ENCODE measurements at places on chromosomes 7 and 10.
A peak's percentile ranks its signal among the peaks of the same experiment; 100 is the strongest.

DNA sequence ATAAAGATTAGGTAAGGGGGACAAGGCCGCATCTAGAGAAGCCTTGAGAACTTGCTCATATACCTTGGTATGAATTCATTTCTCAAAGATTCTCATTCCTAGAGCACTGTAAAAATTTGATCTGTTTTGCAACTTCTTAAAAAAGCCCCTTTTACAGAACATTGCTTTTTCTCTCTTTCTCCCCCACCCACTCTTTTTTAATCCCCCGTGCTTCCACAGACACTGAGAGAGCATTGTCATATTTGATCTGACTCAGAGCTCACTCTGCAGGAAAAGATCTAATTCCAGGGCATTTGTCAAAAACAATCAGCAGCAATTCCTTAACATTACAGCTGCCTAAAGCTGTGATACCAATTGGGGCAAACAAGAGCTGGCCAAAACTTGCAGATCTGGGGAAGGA, 92.0 kb downstream of the ARHGAP22 start:
- no peak for DNase-seq

DNA sequence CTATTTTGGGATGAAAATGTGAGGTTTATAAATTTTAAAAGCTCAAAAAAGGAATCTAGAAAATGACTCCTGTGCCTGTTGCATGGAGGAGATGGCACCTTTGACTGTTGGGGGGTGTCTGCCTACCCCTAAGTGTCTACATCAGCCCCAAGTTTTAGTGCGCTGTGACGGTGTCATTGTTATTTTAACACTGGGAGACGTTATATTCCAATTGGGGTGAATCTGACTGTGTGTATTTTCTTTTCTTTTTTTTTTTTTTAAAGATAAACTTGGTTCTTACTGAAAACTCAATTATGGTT, 517 bp downstream of the SRGN start:
- no peak for DNase-seq

DNA sequence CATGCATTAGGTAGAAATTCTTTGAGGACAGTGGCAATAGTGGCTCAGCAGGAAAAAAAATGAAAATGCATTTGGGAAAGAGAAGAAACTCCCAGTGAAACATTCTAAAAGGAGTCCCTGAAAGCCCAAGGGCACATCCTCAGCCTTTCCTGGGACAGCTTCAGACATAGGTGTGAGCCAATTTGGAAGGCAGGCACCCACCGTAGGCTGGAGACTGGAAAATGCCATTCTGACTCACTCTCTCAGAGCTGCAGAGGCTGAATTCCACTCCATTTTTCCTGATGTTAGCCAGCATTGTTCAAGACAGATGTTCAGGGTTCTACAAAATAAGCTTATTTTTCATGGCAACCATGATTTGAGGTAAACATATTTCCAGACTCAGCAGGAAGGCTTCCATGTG, 379.0 kb upstream of the FZD8 start:
- DNase-seq = no peak

DNA sequence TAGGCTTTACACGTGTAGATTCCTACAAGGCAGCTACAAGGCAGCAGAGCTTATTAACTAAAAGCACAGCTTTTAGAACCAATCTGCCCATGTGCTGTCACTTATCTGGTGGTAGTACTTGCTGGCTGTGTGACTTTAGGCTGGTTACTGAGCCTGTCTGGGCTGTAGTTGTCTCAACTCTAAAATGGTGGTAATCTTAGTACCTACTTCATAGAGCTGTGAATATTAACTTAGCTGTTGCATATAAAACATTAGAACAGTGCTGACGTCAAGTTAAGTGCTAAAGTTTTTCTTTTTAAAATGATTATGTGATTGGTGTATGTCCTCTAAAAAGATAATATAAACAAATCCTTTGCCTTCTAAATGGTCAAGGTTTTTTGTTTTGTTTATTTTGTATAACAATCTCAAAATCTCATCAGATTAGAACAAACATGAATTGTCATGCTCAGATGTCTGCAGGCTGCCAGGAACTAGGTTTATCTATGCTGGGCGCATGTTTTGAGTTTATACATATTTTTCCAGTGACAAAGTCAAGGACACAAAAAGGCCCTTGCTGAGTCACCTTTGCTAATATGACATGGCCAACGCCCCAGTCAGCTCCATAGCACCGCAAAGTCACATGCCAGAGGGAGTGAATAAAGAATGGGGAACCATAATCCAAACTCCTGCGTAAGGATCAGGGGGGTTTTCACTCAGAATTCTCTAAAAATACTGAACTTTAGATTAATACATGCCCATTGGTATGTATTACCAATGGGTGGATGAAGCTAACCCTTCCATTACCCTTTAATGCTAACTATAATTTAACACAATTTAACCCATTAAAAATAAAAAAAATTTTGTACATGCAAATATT, 39.8 kb upstream of the ARL4A start:
- no peak for DNase-seq

GRCh38 chr7:12583922-12584321, 13.4 kb downstream of the SCIN start:
- DNase-seq = no peak

DNA sequence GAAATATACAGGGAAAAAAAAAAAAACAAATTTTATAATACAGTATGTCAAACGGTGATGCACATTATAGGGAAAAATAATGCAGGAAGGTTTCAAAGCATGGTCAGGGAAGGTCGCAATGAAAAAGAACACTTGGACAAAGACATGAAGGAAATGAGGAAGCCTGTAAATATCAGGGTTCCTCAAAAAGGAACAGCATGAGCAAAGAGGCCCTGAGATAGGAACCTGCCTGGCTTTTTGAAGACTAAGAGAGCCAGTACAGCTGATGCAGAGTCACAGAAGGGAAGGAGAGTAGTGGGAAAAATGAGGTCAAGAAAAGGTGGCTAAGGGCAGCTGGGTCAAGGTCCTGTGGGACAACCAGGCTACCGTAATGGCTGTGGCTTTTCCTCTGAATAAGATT, 1.9 kb downstream of the VPS41 start:
- no peak for DNase-seq

- no peak for DNase-seq
Measured at GRCh38 chr10:114278140-114278883, 39.3 kb downstream of the VWA2 start.

GRCh38 chr10:43594944-43595589, 11.2 kb upstream of the ZNF485 start:
- peak; percentile 25 for DNase-seq

GRCh38 chr10:33039181-33039580, 81.2 kb upstream of the ITGB1 start:
- DNase-seq = no peak
